Heart left ventricle (tissue), 16 donors: ENCODE measurements at places on chromosomes 11 and 22. TPM values are rescaled to one million over a fixed set of nuclear protein-coding genes. Genes with fewer than 3 reads are reported as not detected.
A peak's percentile ranks its signal among the peaks of the same experiment; 100 is the strongest.

IL18 gene
- polyA plus RNA-seq = 3.4 TPM

DNA sequence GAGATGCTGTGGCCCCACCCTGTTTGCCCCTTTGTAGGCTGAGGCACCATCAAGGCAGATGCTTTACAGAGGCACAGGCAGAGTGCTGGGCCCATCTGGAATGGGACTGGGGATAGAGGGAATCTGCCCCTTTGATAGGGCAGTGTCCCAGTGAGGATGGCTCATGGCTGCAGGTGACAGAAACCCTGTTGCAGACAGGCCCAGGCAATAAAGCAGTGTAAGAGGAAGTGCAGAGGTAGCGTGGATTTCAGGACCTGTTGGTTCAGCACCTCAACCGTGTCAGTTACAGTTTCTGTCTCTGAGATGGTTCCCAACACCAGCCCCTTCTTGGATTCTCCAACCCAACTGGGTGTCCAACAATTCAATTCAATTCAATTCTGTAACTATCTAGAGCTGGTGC lies 25.1 kb downstream of the PRDM11 start:
- no peak for DNase-seq

AP1B1 gene
- 43.4 TPM for polyA plus RNA-seq

- DNase-seq = peak; percentile 51
Observed at GRCh38 chr22:45640291-45640940, 31.2 kb upstream of the ATXN10 start.

DNA sequence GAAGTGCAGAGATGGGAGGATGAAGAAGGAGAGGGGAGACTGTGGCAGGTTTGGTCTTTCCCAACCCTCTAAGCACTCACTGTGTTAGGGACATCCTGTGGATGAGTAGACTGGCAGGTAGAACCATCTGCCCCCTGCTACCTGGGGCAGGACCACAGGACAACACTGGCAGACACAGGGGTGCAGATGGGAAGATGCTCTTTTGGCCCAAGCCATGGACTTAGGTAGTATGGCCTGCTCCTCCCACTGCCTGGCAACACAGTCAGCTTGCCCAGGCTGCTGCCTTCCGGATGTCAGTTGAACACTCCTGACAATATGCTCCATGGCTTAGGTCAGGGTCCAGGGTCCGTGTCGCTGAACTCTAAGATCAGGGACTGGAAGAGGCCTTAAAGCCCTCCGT lies 140.7 kb upstream of the NAV2 start:
- no peak for DNase-seq

DNA sequence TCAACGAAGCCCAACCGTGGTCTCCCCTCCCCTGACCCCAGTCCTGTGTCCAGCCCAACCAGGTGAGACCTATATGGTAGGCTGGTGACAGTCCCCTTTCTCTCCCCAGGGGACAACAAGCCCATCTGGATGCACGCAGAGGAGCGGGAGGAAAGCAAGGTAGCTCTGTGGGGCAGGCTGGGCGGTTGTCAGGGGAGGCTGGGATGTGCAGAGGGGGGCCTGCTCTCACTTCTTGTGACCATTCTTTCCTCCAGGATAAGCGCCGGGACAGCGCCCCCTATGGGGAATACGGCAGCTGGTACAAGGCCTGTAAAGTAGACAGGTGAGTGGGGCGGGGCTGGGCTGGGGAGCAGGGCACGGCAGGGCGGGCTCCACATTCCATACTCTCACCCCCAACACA lies 3.5 kb upstream of the RAB1B start:
- no peak for DNase-seq

DNA sequence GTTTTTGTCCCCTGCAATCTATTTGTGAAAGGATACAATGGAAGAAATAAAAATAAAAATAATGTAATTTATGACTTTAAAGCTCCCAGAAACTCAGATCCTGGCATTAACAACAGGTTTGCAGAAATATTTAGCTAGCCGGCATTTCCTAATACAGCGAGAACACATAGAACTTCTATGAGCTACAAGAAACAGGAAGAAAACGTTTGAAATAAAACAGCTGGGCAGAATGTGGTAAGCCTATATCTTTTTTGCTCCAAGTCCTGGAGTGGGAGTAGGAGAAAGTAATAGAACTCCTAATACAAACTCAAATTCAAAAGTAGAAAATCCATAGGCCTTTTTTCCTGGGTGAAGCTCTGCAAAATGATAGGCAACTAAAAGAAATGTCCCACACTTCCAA lies 29.6 kb upstream of the FIBIN start:
- DNase-seq = no peak

DNA sequence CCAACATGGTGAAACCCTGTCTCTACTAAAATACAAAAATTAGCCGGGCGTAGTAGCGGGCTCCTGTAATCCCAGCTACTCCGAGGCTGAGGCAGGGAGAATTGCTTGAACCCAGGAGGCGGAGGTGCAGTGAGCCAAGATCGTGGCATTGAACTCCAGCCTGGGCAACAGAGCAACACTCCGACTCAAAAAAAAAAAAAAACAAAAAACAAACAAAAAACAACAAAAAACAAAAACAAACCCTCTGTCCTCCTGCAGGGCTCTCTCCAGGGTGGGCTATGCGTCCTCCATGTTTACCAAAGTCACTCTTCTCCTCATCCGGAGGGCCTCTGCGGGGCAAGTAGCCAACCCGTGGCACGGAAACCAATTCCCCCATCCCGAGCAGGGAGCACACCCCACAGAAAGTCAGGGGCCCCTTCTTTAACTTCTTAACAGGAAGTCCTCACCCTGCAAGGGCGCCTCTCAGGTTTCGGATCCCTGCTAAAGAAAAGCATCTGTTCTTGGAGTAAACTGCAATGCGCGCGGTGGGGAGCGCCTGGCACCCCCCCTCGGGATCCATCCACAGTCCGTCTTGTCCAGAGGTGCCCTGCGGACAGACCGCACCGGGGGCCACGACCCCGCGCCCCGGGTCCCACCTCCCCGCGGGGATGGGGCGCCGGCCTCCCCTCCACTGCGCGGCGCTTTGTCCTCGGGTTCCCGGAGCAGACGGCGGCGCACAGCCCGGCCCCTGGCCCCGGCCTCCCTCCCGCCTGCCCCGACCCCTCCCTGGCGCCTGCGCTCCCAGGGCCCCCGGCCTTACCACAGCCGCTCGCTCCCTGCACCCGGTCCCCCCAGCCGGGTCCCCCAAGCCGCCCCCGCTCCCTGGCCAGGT lies 712 bp downstream of the CERK start:
- DNase-seq = no peak

DNA sequence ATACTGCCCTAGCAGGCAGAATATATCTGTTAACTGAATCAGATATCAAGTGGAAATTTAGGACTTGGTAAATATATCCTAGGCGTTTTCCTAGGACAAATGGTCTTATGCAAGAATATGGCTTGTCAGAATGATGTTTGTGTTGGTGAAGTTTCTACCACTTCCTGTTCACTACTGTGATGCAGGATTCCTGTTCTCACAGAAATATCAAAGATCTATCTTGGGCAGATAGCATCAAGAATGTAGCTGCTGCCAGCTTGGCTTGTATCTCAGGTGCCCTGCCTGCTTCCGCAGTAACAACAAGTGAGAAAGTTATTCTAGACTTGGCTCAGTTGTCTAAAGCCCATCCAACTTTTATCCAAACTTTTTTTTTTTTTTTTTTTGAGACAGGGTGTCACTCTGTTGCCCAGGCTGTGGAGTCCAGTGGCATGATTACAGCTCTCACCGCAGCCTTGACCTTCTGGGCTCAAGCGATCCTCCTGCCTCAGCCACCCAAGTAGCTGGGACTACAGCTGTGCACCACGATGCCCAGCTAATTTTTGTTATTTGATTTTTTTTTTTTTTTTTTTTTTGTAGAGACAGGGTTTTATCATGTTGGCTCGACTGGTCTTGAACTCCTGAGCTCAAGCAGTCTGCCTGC lies 61.3 kb downstream of the PPME1 start:
- DNase-seq = no peak

DNA sequence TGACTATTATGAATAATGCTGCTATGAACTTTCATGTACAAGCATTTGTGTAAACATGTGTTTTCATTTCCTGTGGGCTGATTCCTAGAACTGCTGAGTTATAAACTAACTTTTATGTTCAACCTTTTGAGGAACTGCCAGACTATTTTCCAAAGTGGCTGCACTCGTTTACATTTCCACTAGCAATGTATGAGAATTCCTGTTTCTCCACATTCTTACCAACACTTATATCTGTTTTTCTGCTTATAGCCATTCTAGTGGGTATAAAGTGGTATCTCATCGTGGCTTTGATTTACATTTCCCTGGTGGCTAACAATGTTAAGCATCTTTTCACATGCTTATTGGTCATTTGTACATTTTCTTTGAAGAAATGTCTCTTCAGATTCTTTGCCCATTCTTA lies 35.2 kb upstream of the SCUBE2 start:
- DNase-seq = no peak

DNA sequence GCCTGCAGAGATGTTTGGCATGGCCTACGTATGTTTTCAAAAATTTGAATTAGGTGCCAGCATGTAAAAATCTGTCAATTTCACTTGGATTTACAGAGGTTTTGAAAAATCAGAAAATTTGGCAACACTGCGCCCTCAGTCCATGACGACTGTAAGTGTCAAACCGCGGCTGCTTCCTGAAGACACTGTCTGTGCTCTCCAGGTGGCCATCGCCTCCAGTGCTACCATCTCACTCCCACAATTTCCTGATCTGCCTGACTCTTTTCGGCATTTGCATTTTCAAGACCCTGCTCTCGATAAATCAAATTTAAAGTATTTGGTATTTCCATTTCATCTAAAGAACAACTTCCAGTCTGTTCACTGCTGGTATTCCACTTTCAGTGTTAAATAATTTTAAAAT lies 34.6 kb downstream of the VSIG10L2 start:
- DNase-seq = no peak

GRCh38 chr11:101341578-101341977 lies 212.0 kb upstream of the PGR start:
- DNase-seq = no peak

SYCE3 gene
- not detected for polyA plus RNA-seq

- no peak for DNase-seq
Observed at GRCh38 chr11:8082391-8083087, 1.5 kb downstream of the TUB start.

DNA sequence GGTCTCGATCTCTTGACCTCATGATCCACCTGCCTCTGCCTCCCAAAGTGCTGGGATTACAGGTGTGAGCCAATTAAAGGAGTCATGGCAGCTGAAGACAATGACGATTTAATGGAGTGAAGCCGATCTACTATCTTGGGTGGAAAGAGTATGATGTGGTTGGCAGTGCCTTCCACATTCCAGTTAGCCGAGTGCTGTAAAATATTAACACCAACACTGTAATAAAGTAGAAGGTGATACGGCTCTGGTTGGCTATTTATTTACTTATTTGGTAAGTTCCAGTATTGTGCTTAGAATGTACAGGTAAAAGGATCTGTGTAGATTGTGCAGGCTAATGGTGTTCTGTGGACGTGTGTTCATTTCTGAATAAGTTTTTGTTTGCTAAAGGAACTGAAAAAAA lies 149.6 kb upstream of the MTMR2 start:
- DNase-seq = no peak

- no peak for DNase-seq
Observed at GRCh38 chr22:40668611-40669411, 10.5 kb upstream of the MCHR1 start.

TMEM86A gene
- polyA plus RNA-seq = 3.7 TPM

GSTT4 gene
- polyA plus RNA-seq = not detected

- DNase-seq = no peak
Observed at GRCh38 chr11:93494357-93494756, 48.8 kb downstream of the SMCO4 start.

PDE3B gene
- polyA plus RNA-seq = 2.7 TPM
